ENCODE measurements at places on chromosomes 3 and 15.

DNA sequence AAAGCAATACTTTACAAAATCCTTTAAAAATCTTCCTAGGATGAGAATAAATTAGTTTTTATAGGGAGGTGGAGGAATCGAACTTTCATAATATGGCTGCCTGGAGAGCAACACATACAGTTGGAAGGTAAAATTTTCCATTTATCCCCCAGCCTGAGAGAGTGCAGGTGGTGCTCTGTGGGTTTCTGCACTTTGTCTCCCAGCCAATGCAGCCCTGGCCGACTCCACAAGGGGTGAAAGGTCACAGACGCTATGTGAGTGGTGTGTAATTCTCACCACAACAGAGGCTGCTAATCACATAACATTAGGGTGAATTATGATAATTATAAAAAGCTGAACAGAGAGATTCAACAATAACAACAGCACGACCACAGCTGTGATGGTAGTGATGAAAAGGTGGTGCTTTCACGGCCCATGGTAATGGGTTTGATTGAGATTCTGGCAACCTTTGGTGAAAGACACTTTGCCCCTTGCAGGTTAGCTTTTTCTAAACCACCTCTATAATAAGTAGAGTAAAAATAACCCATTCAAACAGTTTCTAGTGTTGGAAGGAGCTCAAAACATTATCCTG is 30.1 kb upstream of the NANOGP8 start:
- DNase-seq: no peak

GRCh38 chr15:37368961-37369360 is 268.6 kb upstream of the MEIS2 start:
- DNase-seq: no peak

GRCh38 chr15:101444015-101444414 is 45.5 kb downstream of the PCSK6 start:
- no peak for DNase-seq

GRCh38 chr3:71694358-71694999 is 30.7 kb downstream of the EIF4E3 start:
- no peak for DNase-seq

DNA sequence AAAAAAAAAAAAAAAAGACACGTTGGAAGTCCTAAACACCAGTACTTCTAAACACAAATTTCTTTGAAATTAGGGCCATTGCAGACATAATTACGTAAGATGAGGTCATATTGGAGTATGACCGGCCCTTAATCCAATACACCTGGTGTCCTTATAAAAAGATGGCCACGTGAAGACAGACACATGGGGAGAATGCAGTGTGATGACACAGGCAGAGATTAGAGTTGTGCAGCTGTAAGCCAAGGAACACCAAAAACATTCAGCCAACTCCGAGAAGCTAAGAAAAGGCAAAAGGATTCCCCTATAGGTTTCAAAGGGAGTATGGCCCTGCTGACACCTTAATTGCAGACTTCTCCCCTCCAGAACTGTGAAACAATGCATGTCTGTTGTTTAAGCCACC is 379.0 kb upstream of the PDZRN3 start:
- no peak for DNase-seq

GRCh38 chr15:73273181-73274002 is 95.4 kb downstream of the HCN4 start:
- peak; percentile 5 for DNase-seq

DNA sequence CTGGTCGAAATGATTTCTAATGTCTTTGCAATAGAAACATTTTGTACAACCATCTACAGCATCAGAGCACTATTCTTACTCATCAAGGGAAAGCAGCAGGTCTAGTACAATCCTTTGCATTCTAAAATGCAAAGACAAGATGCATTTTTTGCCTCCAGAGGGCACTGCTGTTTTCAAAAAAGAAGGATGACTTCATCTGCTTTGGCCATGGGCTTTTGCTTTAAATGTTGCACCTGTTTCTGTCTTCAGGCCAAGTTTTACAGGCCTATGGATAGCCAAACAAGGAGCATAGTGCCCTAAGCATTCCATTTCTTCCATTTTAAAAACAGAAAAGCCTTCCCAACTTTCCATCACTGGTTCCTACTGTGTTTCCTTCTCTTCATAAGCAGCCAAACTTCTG is 3.4 kb downstream of the PARP9 start:
- no peak for DNase-seq

- DNase-seq: no peak
These were observed at the start of gene IL20RB for GRCh38 chr3:136957751-136958288. TSS of gene IL20RB (plus strand) at chr3:136957983. CDS start at chr3:136958114, 131 bp downstream.

- DNase-seq: no peak
These were observed 52.7 kb downstream of the OTOL1 start for GRCh38 chr3:161549261-161549660.

DNA sequence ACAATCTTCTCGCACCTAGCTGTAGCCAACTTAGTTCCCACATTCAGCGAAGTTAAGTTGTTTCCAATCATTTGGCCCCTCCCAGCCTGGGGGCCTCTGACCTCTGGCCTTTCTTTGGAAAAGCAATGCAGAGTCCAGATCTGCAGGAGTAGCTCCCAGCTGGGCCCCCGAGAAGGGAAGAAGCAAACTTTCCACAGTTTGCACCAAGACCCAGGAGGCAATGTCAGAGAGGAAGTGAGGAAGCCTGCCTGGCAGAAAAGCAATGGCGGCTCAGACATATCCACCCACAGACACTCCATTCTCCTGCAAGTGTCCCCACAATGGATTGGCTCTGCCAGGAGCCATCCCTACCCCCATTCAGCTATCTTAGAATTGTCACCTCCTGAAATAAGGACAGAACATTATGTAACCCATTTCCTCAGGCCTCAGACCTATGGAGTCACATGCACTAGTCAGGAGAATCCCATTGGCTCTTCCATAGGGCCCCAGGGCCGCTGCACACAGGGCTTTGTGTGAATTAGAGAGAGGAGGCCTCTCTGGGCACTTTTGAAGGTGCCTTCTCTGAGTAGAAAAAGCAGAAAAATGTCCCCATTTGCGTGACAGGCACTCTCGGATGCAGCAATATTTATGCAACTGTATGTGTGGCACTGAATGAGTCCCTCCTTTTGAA is 3.0 kb upstream of the BUB1B start:
- no peak for DNase-seq

DNA sequence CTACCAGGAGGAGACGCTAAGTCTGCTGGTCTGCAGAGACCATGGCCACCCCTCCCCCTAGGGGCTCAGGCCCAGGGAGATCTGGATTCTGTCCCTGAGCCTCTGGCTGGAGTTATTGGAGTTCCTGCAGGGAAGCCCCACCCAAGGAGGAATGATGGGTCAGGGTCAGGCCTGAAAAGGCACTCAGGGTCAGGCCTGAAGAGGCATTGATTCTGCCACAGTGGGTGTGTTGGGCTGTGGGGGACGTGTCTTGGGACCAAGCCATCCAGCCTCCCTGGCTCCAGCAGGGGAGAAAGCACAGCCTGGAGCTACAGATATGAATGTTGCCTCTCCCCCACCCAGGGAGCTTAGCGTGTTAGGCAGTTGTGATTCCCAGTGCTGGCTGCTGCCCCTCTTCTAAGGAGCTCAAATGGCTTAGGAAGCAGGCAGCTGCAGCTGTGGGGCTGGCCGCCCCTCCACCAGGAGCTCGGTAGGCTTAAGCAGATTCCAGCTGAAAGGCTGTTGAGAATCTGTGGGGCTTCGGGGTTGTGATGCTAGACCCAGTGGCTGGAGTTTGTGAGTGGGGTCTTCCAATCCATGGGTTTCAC is 176.7 kb downstream of the CHL1 start:
- DNase-seq: no peak

DNA sequence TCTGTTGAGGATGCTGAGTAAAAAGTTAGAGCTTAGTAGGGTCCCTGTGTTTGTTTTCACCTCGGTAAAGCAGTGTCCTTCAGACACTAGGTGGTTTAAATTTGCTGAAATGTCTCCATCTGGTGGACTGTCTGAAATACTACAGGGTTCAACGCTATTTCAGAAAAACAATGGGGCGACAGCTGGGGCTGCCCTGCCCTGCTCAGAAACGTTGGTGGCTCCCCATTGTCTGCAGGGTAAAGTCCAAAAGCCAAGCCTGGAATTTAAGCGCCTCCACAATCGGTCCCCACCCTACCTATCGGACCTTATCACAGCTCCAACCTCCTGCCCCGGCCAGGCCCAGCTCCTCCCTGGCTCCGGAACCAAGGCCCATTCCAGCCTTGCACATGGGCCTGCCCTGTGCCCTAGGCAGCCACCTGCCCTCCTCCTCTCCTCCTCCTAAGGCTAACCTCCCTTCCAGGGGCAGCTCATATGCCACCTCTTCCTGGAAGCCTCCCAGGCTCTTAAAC is 4.3 kb upstream of the TSEN2 start:
- peak; percentile 43 for DNase-seq

GRCh38 chr3:194320100-194320499 is 31.0 kb downstream of the CPN2 start:
- no peak for DNase-seq

Data from NCI-H748 treated with DMSO at 0.1 percent for 48 hours (cell line).